Stimulated activated CD4-positive, alpha-beta T cell treated with anti-CD3 and anti-CD28 coated beads, TNF-alpha, amount 100 ng/mL, for 4 hours (primary cell): ENCODE measurements at places on chromosomes 3 and 15.

DNA sequence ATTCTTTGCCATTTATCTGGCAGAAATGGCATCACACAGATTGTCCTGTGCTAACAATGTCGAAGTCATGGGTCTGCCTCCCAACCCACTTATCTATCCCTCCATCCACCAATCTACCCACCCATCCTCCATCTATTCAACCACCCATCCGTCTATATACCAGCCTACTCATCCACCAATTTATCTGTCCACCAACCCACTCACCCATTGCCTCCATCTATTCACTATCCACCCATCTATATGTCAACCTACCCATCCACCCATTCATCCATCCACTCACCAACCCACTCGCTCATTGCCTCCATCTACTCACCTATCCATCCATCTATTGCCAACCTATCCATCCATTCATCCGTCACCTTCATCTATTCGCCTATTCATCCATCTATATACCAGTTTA, 521.2 kb downstream of the SHQ1 start:
- DNase-seq: no peak

GRCh38 chr15:94105760-94106159, 125.6 kb upstream of the MCTP2 start:
- no peak for DNase-seq

DNA sequence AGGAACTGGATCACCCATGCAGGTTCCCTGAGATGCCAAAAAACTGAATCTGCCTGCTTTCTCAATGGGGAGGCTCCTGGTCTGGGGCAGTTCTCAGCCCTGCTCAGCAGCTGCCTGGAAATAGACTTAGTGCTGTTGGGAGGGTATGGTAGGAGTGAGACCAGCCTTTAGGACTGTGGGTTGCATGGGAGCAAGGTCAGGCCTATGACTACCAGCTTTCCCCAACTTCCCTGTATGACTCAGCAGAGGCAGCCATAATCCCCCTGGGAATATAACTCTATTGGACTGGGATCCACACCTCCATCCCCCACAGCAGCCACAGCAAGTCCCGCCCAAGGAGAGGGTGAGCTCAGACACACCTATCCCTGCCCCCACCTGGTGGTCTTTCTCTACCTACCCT, 87.0 kb downstream of the CFAP44 start:
- no peak for DNase-seq

DNA sequence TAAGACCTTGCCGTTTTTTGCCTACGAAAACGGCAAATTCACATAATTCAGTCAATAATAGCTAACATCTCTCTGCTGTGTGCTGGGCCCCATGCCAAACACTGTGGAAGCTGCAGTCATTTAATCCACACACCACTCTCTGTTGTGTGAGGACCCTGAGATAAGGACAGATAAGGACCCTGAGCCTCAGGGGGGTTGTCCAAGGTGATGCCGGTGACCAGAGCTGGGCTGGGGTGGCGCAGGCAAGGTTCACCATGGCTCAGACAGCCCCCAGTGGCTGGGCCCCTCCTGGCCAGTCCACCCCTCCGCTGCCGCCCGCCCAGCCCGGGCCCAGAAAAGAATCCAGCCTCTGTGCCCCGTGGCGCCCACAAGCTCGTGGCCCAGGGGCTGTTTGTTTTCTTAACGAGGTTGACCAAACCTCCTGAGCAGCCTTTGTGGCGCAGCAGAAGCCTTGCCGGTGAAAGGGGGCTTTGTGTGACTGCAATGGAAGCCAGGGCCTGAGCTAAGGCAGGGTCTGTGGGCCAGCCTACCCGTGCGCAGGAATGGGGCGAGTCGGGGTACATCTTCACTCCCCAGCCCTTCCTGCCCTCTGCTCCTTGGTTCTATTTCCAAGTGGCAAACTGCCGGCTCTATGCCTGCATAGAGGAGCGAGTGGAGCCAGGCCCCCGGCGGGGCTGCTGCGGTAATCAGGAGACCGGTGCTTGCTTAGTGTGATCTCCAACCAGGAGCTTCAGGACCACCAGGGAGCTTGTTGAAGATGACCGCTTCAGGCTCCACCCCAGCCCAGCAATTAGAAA, 4.4 kb upstream of the SNX22 start:
- no peak for DNase-seq

DNA sequence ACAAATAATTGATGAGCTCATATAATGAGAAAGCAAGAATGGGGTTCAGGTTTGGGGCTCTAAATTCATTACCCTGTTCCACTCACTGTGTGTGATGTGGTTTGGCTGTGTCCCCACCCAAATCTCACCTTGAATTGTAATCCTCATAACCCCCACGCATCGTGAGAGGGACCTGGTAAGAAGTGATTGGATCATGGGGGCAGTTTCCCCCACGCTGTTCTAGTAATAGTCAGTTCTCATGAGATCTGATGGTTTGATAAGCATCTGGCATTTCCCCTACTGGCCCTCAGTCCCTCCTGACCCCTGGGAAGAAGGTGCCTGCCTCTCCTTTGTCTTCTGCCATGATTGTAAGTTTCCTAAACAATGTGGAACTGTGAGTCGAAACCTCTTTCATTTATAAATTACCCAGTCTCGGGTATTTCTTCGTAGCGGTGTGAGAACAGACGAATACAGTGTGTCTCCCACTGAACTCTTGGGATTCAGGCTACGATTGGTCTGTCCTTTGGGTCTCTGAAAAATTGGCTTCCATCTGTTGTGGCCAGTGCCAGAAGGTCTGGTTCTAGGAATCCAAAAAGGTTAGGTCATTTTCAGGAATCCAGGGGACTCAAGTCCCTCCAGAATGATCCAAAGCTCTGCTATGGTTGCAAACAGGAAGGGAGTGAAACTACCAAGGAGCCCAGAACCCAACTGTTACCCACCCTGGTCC, 87.7 kb downstream of the XXYLT1 start:
- no peak for DNase-seq

- DNase-seq: no peak
Measured at GRCh38 chr15:60552224-60552623, 73.3 kb upstream of the ICE2 start.

- DNase-seq: no peak
Measured at GRCh38 chr15:55494931-55495330, 13.1 kb downstream of the DNAAF4 start.

- DNase-seq: no peak
Measured at GRCh38 chr15:93146196-93146595, 57.2 kb upstream of the RGMA start.

DNA sequence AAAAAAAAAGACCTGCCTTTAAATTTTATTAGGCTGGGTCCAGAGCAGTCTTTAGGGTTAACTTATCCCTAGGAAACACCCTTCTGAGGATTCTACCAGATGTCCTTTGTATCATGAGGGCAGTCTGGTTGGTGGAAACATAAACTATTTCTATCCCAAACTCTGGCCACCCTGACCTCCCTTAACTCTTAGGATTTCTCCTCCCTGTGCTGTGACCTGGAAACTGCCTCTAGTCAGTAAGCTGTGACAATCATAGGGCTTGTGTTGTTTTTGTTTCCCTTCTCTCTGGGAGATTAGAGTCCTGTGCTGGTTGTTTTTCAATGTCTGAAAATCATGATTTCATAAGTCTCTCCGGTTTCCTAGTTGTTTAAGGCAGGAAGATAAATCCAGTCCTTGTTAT, 78.1 kb downstream of the TNFAIP8L3 start:
- DNase-seq: no peak

DNA sequence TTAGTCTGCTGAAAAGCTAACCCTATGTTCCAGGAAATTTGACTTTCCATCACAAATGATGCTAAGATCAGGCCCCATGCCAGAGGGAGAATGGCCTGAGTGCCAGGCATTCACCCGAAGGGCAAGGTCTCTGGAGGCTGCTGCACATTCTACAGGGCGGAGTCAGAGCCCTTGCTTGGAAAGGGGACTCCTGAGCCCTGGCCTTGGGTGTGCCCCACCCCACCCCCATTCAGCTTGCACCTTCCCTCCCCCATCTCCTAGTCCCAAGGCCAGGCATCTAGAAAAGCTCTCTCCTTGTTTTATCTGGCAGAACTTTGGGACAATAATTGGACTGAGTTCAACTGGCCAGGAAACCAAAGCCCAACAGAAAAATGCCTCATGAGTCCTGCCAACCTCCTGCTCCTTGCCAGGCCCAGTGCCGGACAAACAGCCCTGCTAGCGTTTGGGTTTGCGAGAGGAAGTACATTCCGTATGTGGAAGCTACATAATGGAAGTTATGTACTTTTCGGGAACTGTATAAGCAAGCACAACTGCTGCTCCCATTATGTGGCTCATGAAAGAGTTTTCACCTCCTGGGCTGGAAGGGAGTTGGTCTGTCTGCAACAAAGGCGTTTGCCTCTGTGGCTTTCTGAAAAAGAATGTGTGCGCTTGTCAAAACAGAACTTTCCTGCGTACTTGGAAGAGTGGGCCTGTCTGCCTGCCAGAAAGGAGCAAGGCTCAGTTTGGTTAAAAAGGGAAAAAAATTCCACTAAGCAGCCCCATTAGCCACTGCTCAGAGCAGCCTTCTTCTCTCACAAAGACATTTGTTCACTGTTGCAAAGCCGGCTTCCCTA, 321.5 kb upstream of the CTNNB1 start:
- no peak for DNase-seq

DNA sequence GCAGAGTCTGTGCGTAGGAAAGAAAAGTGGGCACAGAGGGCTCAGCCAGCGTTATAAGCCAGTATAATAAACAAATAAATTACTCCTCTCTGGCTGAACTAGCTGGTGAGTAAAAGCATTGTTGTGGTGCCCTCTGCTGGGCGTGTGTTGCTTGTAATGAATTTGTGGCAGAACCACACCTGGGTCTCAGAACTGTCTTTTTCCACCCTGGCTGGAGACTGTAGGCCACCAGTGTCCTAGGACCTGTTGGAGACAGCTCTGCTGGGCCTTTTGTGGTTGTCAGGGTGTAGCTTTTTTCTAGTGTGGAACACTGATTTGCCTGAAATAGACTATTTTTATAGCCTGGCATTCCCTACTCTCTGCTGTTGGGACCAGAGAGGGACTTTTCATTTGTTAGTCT, 130.5 kb upstream of the EIF1B start:
- peak; percentile 22 for DNase-seq

- no peak for DNase-seq
Measured at GRCh38 chr3:182259579-182259978, 533.7 kb upstream of the ATP11B start.

DNA sequence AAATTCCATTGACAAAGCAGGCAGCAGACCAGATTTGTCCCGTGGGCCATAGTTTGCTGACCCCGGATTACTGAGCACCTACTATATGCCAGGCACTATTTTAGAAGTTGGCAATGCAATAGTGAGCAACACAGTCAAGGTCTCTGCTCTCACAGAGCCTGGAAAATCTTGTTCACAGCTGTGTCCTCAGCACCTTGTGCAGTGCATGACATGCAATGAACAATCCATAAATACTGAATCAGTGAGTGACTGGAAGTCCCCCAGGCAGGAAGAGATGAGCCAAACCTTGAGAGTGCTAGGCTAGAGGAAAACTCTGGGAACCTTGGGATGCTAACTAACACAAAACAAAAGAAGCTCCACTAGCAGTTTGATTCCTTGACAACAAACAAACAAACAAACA, 14.4 kb downstream of the TM4SF1 start:
- DNase-seq: no peak

DNA sequence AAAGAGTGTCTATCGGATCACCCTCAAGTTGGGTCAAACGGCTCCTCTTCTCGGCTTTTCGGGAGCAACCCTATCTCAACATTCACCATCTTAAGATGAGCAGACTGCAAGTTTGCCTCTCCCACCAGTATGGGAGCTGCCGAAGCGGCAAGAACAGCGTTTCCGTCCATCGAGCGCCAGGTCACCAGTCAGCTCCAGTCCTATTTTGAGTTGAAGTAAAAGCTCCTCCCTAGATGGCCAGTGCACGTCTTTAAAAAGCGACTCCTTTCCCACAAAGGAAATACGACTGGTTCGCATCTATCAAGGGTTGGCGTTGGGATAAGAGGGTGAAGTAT, 369 bp upstream of the U2SURP start:
- no peak for DNase-seq

DNA sequence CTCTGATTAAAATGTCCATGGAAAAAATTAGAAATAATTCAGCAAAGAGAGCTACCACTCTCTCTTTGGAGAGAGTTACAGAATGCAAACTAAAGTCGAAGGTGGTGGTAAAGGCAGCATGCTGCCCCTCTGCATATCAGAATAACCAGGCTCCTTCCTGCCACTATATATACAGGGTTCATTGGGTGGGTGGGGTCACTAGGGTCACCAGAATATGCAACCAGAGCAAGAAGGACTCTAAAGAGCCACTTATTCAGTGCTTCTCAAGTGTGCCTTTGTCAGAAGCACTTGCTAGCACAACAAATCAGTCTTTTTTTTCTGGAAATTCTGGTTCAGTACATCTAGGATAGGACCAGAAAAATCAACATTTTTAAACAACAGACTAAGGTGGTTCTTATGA, 70.0 kb downstream of the MTHFS start:
- no peak for DNase-seq

DNA sequence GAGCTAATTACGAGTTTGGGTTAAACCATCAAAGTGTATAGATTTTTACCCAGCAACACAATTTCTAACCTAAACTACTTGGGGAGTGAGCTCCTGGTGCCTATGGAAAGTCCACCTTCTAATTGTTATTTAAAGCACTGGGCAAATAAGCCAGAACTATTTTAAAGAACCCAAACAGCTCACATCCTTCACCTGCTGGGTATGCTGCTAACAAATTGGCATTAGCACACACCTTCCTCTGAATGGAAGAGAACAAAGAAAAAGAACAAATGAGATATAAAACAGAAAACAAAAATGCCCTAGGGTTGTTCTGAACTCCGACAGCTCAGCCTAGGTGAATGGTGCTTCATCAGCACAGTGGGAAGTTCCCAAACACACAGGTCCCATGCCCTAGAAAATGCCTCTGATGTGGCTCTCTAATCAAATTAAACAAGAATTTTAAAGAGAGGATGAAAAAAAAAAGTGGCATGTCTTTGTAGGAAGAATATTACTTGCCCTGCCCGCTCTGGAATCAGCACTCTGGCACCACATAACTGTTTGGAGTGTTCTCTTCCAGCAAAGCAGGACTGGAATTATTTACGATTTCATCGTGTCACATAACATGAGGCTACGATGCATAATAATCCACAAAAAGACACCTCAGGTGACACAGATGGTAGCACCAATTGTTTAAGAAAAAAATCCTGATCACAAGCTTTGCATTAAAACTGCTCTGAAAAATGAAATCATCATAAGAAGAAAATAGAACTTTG, 334.4 kb downstream of the GBE1 start:
- DNase-seq: no peak

DNA sequence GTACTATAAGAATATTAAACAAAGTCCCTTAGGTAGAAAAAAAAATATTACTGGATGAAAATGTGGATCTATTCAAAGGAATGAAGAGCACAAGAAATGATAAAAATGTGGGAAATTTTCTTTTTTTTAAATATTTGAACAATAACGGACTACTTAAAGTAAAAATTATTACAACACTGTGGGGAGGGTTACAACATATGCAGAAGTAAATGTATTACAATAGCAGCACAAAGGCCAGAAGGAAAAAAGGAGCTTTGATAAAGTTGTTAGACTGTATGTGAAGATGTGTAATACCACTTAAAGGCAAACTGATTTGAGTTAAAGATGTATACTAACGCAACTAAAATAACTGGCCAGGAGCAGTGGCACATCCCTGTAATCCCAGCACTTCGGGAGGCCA, 427.1 kb downstream of the SHQ1 start:
- no peak for DNase-seq

- DNase-seq: no peak
Measured at GRCh38 chr3:129985113-129985512, 10.6 kb downstream of the TRH start.
